ENCODE measurements at places on chromosomes 13 and 19. TPM values are rescaled to one million over a fixed set of nuclear protein-coding genes. Genes with fewer than 3 reads are reported as not detected.

- DNase-seq: no peak
Observed at GRCh38 chr19:12913011-12913561, 6.0 kb downstream of the SYCE2 start.

GRCh38 chr19:1968279-1969175 lies 27.6 kb downstream of the CSNK1G2 start:
- no peak for DNase-seq

DNA sequence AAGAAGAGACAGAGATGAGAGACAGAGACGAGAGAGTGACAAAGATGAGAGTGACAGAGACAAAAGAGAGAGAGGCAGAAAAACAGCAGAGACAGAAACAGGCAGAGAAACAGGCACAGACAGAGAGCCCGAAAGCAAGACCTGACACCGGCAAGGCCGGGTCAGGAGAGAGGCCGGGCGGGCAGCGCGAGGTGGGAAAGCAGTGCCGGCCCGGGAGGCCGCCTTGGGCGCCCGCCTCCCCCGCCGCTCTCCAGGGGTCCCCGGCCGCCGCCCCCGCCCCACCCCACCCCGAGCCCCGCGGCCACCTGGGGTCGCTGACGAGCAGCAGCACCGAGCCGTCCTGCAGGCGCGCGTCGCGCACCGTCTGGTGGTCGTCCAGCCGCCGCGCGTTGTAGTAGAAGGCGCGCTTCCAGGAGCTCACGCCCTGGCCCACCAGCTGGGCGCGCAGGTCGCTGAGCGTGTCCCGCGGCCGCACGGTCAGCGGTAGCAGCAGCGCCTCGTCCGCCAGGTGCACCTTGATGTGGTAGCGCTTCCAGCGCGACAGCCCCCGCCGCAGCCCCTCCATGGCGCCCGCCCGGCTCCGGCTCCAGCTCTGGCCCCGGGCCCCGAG lies at the start of gene TINCR:
TINCR (minus strand) TSS at position 594 of the 610 bp plus-strand sequence.
- no peak for DNase-seq

DNA sequence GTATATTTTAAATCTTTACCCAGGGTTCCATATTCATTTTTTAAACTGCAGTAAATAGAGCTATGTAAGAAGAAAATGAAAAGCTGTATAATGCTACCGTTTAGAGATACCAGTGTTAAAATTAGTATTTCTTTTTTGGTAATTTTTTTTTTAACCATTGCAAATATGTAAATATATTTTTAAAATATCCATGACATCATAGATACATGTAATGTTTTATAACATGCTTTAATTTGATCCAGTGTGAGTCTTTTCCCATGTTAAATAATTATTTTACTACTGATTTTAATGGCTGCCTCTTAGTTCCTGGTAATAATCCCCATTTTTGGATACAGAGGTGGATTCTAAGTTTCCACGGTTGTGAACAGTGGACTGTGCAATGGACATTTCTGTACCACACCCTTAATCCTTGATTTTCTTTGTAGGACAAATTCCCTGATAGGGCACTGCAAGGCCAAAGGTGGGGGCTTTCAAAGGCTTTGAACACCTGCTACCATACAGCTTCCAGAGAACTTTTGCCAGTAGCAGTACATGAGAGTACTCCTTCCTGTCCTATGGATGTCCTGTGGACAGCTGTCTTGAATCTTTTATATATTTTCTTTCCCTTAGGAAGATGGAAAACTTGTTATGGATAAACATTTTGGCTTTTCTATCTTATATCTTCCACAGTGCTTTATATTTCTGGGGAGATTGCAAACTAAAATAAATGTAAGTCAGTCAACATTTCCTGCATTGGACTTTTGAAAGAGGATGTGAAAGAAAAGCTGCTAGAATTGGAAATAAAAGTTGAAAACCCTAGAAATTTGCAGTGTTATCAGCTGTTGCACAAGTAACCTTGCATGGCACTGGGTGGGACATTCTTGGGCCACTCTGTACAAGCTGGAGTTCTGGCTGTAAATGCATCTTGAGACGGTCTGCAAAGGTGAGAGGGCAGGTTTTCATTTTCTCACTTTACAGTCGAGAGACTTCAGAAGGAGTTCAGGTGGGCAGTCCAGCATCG lies 46.8 kb downstream of the ARHGEF7 start:
- DNase-seq: no peak

GRCh38 chr13:42495751-42496150 lies 78.2 kb upstream of the TNFSF11 start:
- no peak for DNase-seq

DNA sequence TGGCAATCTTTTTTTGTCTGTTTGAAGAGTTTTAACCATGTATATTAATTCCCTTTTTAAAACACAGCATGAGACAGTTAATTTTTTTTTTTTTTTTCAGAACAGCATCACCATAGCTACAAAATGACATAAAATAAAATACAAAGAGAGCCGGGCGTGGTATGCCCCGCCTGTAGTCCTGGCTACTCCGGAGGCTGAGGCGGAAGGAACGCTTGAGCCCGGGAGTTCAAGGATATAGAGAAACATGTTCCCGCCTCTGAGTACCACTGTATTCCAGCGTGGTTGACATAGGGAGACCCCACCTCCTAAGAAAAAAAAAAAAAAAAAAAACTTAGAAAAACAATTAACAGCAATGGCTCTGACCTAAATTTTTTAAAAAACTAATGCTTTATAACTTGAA lies 10.0 kb upstream of the INSR start:
- DNase-seq: no peak

- DNase-seq: no peak
Observed at GRCh38 chr19:35696835-35697234, 7.5 kb upstream of the ZBTB32 start.

GRCh38 chr19:45827459-45828093 lies 12.5 kb upstream of the RSPH6A start:
- no peak for DNase-seq

GRCh38 chr19:29731331-29731850 lies 16.3 kb upstream of the C19orf12 start:
- no peak for DNase-seq

- DNase-seq: no peak
Observed at GRCh38 chr13:60758637-60759036, 361.6 kb downstream of the TDRD3 start.

- DNase-seq: no peak
Observed at GRCh38 chr13:108903613-108904012, 274.2 kb downstream of the MYO16 start.

DNA sequence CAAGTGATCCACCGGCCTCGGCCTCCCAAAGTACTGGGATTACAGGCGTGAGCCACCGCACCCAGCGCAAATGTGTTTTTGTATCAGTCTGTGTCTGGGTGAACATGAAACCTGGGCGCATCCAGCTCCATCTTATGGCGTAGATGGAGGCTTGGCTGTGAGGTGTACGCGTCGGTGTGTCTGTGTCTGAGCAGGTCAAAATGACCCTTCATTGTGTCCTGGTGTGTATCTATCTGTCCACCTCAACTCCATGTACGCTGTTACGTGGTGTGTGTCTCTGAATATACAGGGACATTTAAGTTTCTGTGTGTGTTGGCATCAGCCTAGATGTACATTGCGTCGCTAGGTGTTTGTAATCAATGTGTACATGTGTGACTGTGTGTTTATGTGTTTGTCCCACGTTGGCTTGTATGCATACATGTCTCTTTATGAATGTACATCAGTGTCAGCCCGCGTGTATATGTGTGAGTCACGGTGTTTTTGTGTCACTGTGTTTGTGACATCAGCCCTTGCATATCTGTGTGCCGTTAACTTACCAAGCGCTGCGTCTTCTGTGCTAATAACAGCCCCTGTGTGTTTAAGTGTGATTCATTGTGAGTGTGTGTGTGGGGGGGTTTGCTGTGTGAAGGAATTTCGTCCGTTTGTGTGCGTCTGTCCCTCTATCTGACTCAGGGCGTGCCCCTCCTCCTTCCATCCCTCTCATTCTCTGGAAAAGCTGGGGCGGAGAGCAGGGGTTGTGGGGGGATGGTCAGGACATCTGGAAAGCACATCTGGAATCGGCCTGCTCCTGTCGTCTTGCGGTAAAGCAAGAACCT lies 6.4 kb downstream of the AXL start:
- DNase-seq: no peak

GRCh38 chr19:28171983-28172382 lies 1041.0 kb downstream of the UQCRFS1 start:
- DNase-seq: no peak

DNA sequence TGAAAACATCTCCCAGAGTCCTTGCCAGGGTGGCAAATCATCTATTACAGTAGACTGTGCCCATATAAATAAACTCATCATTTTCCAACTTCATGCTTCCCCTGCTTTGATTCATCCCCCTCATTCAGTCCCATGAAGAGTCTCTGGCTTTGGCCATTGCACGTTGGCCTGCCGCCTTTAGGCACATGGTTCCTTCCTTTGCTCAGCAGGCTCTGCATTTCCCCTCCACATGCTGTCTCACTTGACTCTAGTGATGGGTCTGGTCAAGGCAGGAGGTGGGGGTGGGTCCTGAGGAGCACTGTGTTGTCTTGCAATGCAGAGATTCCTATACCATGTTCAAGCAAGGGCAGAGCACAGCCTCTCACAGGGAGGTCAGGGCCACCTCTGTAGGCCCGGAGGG lies 48.8 kb upstream of the ARGLU1 start:
- DNase-seq: no peak

GRCh38 chr13:51453207-51453958 lies 547 bp upstream of the INTS6 start:
- DNase-seq: peak; percentile 70

GRCh38 chr19:42368765-42369164 lies 21.3 kb downstream of the CNFN start:
- DNase-seq: no peak

Gene RXFP2
- not detected for total RNA-seq

Gene PODNL1
- 0.31 TPM for total RNA-seq

Gene TNFSF9
- 3.3 TPM for total RNA-seq

Gene UNC13A
- total RNA-seq: not detected

Gene ZNF865
- total RNA-seq: 12.6 TPM

Gene CYP2F1
- total RNA-seq: 0.37 TPM

Gene NLRP4
- not detected for total RNA-seq

Gene ERICH6B
- total RNA-seq: not detected

Gene CCDC106
- total RNA-seq: 1.1 TPM

Gene CEACAM5
- not detected for total RNA-seq

Gene CYP4F8
- not detected for total RNA-seq

Gene RASL11A
- 3.1 TPM for total RNA-seq
